Activated naive CD8-positive, alpha-beta T cell treated with anti-CD3 and anti-CD28 coated beads for 36 hours (primary cell): ENCODE measurements at places on chromosomes 1 and 21.

DNA sequence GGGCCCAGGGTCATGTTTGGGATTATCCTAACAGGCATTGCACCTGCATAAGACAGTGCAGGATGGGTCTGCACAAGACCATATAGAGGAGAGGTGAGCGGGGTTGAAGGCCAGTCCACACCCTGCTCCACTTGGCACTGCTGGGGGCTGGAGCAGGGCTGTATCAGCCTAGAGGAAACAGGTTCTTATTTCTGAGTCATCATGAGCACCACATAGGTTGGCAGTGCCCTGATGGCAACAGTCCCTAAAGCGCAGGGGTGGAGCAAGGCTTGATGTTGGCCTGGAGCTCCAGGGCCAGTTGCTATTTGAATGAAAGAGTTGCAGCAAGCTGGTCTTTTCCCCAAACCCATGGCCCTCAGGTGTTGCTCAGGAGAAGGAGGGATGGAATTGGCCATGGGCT lies 29.8 kb upstream of the BMP8B start:
- DNase-seq, result no peak

GRCh38 chr21:39336457-39337008 lies 12.4 kb downstream of the HMGN1 start:
- DNase-seq, result no peak

- no peak for DNase-seq
These were observed 790.5 kb upstream of the TPTE start for GRCh38 chr21:9730866-9731265.

GRCh38 chr1:61556631-61557030 lies 168.3 kb downstream of the TM2D1 start:
- DNase-seq, result no peak

- no peak for DNase-seq
These were observed 625.8 kb upstream of the ADGRL2 start for GRCh38 chr1:81174811-81175476.

GRCh38 chr21:42624095-42624790 lies 29.2 kb upstream of the PDE9A start:
- no peak for DNase-seq

DNA sequence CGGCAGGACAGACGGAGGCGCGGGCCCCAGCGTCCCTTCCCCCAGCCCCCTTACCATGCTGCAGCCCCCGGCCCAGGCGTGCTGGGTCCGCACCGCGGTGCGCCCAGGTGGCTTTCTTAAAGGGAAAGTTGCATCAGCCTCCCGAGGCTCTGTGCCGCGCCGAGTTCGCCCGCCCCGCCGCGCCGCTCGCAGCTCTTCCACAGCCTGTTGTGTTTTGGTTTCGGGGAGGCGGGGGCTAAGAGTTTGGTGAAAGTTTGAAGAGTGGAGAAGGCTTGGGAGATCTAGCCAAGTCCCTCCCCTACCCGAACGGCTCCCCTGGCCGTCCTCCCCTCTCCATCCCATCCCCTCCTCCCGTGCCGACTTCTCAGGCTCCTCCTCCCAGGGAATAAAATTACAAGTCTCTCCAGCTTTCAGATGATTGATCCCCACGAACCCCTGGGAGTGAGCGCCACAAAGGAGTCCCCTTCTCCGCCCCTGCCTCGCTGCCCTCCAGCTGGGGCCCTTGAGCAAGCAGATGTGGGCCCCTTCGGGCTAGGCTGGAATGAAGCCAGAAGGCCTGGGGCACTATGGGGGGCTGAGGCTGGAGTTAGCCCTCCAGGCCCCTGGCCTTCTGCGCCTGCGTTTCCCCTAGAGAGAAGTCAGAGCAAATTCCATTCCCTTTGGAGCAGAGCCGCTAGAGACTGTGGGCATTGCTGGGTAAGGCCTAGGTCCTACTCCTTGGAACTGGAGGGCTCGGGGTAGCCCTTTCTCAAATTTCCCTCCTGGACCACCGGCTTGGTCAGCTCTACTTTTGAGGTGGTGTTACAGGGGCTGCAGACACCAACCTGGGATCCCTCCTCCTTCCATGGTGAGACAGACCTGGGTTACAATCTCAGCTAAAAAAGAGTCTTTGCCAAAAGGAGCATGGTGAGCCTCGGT lies at the start of gene SLC6A9:
Gene SLC6A9 (minus strand): TSS at position 211 of the 918 bp plus-strand sequence. CDS start 7,185 bp downstream, outside the sequence.
- peak; percentile 68 for DNase-seq

DNA sequence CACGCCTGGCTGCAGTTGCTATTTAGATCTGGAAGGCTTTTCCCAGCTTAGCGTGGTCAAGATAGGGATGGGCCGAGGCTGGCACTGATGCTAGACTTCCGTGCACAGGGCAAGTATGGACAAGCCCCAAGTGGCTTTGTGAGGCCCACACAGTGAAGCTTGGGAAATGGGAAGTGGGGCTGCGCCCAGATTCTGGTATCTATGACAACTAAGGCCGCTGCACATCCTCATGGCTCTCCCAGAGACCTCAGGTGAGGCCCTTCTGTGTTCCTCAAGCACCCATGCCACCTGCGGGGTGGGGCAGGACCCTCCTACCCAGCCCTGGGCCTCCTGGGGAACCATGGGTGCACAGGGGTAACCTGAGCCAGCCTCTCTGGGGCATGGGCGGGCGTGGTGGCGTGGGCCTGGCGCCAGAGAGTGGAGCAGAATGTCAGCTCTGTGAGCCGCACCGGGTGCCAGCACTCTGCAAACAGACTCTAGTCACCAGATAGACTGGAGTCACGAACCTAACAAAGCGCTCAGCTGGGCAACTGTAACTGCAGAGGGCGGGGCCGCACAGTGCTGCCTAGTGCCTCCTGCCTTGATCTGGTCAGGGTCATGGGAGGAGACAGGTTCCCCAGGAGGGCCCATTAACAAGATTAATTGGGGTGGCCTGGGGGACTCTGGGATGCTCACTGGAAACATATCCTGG lies 46.4 kb downstream of the ELF3 start:
- no peak for DNase-seq
